ENCODE measurements at places on chromosomes 4 and X. TPM values are rescaled to one million over a fixed set of nuclear protein-coding genes. Genes with fewer than 3 reads are reported as not detected.

Gene FAM241A
- 3.7 TPM for total RNA-seq

Gene SPANXN3
- 2.4 TPM for total RNA-seq

Gene DDX60
- total RNA-seq, result 19.2 TPM

Gene LINC00632
- 13.5 TPM for total RNA-seq

Gene C1GALT1C1
- total RNA-seq, result 24.4 TPM
